Calu3 (cell line): ENCODE measurements at places on chromosomes 12 and 14.

- DNase-seq = no peak
These were observed 1.4 kb upstream of the BCAT1 start for GRCh38 chr12:24950231-24950834.

GRCh38 chr12:79686171-79686570 is 4.6 kb downstream of the PAWR start:
- DNase-seq = no peak

- DNase-seq = no peak
These were observed 217.8 kb downstream of the KIF26A start for GRCh38 chr14:104356020-104356737.

DNA sequence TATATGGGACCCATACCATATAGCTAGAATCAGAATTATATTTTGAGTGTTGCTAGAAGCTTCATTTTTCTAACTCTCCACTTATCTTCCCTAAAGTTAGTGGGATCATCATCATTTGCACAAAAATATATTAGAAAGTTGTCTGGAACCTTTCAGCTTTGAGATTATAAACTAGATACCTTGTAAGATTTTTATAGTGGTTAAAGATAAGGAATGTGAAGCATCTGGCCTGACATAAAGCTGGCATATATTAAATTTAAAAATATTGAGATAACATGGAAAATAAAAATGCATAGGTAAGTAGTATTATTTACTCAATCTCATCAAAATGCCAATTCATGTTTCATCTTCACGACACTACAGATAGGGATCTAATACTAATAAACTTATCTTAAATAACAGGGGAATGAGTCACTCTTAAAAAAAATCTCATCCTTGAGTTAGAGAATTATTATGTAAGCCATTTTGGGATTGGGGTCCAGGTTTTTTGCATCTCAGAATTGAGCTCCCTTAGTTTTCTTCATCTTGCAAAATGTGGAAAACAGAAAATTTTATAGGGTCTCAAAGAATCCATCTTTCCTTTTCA is 318.5 kb downstream of the KCNC2 start:
- no peak for DNase-seq

GRCh38 chr14:92514844-92515514 is 1.4 kb downstream of the RIN3 start:
- no peak for DNase-seq

GRCh38 chr12:53660041-53660440 is 15.8 kb downstream of the ATP5MC2 start:
- no peak for DNase-seq

GRCh38 chr12:34389378-34390170 is 367.3 kb downstream of the ALG10 start:
- DNase-seq = no peak

GRCh38 chr12:112752303-112752702 is 39.2 kb upstream of the RPH3A start:
- DNase-seq = no peak

DNA sequence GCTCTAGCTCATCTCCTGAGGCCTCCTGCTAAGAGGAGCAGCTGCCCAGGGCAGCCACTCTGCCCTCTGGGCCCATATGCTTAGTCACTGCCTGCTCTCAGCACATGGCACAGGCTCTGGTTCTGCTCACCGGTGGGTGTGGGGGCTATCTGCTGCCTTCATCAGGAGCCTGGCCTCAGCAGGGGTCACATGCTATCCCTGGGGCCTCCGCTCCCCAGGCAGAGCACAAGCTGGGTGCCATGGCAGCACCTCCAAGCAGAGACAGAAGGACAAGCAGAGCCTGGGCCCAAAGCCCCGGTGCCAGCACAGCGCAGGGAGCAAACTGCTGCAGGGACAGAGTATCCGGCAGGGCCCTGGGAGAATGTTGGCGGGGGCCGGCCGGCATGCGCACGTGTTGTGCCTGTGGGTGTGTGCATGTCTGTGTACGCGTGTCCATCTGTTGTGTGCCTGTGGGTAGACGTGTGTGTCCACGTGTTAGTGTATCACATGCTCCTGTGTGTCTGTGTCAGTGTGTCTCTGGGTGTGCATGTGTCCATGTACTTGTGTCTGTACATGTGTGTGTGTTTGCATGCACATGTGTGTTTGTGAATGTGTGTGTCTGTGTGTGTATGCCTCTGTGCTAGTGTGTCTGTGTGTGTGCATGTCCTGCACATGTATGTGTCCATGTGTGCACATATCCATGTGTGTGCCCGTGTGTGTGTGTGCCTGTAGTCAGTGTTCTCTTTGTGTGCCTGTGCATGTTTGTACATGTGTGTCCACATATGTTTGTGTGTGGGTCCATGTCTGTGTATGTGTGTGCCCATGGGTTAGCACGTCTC is 326.9 kb downstream of the TMEM121 start:
- DNase-seq = no peak

DNA sequence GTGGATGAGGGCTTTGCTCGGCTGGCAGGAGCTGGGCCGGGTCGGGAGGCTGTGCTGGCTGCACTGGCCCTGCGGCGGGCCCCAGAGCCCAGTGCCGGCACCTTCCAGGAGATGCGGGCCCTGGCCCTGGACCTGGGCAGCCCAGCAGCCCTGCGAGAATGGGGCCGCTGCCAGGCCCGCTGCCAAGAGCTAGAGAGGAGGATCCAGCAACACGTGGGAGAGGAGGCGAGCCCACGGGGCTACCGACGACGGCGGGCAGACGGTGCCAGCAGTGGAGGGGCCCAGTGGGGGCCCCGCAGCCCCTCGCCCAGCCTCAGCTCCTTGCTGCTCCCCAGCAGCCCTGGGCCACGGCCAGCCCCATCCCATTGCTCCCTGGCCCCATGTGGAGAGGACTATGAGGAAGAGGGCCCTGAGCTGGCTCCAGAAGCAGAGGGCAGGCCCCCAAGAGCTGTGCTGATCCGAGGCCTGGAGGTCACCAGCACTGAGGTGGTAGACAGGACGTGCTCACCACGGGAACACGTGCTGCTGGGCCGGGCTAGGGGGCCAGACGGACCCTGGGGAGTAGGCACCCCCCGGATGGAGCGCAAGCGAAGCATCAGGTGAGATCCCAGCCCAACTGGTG is 11.5 kb downstream of the ARHGEF40 start:
- no peak for DNase-seq

- no peak for DNase-seq
These were observed 44.4 kb downstream of the PRMT8 start for GRCh38 chr12:3535431-3535841.

DNA sequence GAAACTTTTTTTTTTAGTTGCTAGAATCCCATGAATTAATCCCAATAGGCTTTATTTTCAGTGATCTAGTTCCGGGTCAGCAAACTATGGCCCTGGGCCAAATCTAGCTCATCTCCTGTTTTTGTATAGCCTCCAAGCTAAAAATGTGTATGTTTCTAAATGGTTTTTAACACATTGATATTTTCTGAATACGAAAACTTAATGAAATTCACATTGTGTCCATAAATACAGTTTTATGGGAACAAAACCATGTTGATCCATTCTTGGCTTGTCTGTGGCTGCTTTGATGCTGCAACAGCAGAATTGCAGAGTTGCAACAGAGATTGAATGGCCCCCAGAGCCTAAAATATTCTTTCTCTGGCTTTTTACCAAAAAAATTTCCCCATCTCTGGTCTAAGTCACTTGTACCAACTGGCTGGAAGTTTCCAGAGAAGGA is 47.5 kb downstream of the ZNF664 start:
- no peak for DNase-seq

DNA sequence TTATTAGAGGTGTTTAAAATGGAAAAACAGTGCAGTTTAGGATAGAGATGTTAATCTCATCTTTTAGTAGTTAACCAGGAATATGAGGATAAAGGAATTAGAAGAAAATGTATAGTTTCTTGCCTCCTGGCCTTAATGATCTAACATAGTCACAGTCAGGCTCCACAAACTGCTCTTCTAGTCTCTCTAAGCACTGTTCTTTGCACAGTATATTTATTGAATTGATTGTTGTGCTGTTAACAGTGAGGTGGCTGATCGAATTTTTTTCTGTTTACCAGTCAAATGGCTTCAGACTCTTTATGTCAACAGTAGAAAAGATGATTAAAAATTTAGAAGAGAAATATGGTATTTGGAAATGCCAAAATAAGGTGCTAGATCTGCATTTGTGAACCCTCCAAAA is 37.8 kb downstream of the ATF7IP start:
- no peak for DNase-seq

DNA sequence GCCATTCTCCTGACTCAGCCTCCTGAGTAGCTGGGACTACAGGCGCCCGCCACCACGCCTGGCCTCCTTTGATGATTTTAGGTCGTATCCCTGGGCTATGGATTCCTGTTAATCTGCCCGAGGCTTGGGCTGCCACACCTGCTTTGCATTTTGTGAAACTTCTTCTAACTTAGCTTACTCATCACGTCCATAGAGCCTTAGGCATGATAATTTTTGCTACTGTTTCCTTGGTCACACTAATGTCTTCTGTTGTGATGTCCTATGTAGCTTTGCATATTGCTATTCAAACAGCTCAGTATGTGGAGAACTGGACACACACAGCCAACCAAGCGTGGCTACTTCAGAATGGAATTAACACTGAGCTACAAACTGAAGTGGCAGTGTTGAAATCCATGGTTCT is 47.5 kb upstream of the DDX11 start:
- DNase-seq = no peak

DNA sequence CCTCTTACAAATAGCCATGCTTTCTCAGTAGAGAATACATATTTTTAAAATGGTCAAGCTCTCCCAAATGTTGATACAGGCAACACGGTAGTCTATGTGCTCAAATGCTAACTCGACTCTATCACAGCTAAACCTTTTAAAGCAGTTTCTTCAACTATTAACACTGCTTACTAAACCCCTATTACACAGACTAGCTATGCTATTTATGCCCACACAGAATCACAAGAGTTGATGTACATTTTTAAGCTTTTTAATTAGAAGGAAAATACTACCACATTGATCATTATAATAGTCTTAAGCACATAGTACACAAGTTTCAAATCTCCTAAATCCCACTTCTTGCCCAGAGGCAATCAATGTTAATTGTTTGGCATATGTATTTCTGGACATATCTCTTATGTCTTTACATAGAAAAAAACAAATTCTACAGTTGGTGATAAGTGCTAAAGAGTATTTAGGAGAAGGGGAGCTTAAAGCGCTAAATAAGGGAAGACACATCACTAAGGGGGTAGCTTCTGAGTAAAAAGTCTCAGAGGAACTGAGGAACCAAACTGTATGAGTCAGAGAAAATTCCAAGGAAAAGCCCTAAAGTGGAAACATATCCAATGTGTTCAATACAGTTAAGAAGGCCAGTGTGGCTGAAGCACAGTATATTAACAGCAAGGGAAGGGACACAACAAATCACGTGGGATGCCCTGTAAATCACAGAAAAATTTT is 13.7 kb downstream of the HNRNPC start:
- no peak for DNase-seq

DNA sequence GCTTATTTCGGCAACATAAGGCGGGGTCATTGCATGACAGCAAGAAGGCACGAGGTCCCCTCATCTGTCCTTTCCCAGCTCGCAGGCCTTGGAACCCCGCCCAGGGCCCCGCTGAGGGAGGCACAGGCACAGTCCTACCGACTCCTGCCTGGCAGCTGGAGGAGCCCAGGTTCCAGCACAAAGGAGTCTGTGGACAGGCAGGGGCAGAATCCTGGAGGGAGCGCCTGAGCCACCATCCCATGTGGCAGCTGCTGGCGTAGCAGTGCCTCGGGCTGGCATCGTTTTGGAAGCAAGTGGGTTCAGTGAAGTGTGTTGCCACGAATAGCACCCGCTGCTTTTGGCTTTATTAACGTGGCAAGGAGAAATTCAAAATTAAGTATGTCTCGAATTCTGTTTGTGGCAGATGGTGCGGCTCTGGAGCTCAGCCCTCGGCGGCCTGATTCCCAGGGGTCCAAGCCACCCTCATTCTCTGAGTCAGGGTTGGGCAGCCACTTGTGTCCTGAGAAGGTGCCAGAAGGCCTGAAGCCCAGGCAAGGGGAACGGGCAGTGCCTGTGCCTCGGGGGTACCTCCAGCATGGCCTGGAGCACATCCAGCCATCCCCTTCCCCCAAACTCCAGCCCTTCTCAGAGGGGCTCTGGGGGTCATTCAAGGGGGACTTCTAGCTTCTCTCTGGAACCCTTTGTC is 35.9 kb downstream of the SLC8B1 start:
- no peak for DNase-seq

GRCh38 chr14:99395909-99396530 is 84.6 kb downstream of the SETD3 start:
- DNase-seq = no peak

GRCh38 chr12:93819050-93819491 is 141.9 kb downstream of the CRADD start:
- DNase-seq = no peak

DNA sequence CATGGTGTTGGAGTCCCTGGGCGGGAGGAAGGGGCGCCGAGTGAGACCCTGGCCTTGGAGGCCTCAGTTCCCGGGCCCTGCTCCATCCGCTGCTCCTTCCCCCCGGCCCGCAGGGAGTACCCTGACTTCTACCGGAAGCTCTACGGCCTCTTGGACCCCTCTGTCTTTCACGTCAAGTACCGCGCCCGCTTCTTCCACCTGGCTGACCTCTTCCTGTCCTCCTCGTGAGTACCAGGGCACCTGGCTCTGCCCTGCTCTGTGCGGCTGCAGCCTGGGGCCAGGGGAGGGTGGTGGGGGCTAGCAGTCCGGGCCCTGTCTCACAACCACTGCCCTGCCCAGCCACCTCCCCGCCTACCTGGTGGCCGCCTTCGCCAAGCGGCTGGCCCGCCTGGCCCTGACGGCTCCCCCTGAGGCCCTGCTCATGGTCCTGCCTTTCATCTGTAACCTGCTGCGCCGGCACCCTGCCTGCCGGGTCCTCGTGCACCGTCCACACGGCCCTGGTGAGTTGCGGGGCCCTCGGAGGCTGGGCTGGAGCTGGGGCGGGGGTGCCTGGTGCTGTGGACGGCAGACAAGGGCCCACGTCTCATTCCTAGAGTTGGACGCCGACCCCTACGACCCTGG is 7.0 kb downstream of the NOC4L start:
- DNase-seq = no peak

- DNase-seq = no peak
These were observed 724 bp downstream of the LTB4R start for GRCh38 chr14:24311837-24312615.

GRCh38 chr14:76957224-76957891 is 71.2 kb downstream of the IRF2BPL start:
- no peak for DNase-seq

GRCh38 chr14:89845346-89845745 is 109.2 kb downstream of the EFCAB11 start:
- no peak for DNase-seq

GRCh38 chr12:8553088-8553627 is 12.5 kb upstream of the CLEC4E start:
- no peak for DNase-seq

DNA sequence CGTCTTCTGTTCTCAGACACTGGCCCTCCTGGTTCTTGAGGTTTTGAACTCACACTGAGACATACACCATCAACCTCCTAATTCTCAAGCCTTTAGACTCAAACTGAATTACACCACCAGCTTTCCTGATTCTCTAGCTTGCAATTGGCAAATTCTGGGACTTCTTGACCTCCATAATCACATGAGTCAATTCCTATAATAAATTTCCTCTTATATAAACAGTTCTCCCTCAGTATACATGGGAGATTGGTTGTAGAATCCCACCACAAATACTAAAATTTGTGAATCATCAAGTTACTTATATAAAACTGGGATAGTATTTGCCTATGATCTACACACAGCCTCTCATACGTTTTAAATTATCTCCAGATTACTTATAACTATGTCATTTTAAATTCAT is 162.2 kb downstream of the DIO2 start:
- DNase-seq = no peak
